Stromal cell of bone marrow (primary cell): ENCODE measurements at places on chromosomes 7 and 10.

DNA sequence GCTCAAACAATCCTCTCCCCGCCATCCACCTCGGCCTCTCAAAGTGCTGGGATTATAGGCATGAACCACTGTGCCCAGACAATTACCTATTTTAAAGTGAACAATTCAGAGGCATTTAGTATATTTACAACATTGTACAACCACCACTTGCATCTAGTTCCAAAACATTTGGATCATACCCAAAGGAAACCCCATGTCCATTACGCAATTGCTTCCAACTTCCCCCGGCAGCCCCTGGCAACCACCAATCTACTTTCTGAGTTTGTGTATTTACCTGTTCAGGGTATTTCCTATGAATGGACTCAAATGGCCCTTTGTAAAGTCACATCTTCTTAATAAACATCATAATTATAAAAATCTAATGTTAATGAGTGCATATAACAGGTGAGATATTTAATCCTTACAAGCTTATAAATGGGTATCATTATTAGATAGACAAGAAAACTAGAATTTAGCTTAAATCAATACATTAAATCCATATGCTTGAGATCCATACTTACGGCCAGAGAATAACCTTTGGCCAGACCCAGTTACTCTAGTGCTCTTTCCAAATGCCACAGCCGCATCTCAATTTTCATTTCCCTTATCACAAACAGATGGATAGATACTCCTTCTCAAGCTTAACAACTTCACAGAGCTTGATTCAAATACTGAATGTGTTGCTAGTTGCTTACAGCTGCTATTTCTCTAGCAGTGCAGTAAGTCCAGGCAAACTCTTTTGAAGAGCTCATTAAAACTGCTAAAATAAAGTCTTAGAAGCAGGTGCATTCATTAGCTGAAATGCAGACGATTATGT is 133.4 kb upstream of the MKLN1 start:
- no peak for DNase-seq

- no peak for DNase-seq
Observed at GRCh38 chr10:128892005-128892404, 575.0 kb upstream of the MGMT start.

DNA sequence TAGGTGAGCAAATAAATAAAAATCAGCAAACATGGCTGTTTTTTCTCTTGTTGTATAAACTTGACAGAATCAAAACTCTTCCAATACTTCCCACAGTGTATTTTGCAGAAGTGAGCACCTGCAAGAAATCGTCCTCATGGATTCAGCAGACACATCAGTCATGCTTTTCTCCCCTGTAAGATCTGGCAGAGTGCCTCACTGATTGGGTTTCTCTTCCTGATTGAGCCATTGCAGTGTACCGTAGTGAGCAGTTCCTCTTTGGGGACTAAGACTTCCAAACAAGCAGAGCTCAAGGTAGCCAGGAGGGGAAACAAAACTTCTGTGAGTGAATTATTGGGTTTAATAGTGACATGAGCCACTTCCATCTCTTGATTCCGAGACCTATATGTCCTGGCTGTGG is 2.2 kb upstream of the CCDC3 start:
- no peak for DNase-seq

- DNase-seq, result no peak
Observed at GRCh38 chr7:55034776-55035175, 16.0 kb downstream of the EGFR start.

DNA sequence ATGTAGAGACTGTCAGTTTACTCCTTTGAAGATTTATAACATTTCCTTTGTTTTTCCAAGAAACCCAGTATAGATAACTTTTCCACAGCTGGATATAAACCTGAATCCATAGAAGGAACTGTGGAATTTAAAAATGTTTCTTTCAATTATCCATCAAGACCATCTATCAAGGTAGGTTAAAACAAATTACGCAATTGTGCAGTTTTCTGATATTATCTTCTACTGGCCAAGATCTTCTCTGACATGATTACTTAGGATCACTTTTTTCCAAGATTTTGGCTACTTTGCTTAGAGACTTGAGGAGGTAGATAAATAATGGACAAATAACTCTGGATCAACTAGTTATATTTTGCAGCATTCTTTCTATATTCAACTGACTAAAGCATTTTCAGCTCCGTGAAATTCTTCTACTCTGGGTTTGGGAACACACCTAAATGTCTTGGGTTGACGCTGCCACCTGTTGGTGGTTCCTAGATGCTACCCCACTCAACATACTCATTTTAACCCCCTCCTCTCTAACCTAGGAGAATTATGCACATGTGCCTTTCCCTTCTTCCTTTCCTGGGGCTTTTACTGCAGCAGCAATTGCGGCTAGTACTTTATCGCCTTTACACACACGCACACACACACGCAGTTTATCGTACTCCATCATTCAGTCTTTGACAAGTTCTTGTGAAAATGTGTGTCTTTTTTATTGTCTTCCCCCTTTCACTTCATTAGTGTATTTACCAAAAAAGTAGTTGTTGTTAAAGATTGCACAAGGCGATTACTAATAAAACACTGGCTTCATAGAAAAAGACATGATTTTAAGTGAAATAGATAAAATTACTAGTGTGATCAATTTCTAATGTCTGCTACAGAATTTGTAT is 32.7 kb downstream of the ABCB5 start:
- peak; percentile 25 for DNase-seq

GRCh38 chr10:48798481-48799254 is 114.0 kb downstream of the WDFY4 start:
- DNase-seq, result no peak

DNA sequence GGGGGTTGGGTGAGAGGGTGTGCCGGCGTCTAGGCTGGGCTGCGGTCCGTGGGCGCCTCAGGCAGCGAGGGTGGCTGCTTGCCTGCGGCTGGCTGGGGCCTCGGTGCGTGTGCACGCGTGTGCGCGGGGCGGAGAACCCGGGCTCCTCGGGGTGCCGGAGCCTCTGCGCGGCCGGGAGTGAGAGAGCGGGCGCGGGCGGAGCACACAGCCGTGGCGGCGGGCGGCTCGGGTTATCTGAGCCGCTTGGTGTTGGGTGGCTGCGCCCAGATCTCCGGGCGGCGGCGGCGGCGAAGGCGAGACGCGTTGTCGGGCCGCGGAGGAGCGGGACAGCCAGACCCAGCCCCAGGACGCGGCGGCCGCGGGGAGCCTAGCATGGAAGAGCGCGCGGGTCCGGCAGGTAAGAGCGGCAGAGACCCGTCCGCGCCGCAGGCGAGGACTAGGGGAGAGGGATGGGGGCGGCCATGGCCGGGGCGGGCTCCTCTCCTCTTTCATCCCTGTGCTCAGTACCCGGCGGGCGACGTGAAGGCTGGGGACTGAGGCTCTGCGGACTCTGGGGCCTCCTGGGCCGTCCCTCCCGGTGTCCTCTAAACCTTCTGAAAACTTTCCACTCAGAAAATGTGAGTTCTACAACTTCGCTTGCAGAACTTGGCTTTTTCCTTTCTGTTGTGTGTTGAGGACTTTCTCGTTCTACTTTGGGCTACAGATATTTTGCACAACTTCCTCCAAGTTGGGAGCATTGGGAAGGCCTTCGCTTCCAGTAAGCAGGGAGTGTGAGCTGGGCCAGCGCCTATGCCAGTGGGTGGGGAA is 9.8 kb upstream of the PAX2 start:
- no peak for DNase-seq

- peak; percentile 60 for DNase-seq
Observed at GRCh38 chr7:56091591-56091990, 1.2 kb downstream of the PHKG1 start.

DNA sequence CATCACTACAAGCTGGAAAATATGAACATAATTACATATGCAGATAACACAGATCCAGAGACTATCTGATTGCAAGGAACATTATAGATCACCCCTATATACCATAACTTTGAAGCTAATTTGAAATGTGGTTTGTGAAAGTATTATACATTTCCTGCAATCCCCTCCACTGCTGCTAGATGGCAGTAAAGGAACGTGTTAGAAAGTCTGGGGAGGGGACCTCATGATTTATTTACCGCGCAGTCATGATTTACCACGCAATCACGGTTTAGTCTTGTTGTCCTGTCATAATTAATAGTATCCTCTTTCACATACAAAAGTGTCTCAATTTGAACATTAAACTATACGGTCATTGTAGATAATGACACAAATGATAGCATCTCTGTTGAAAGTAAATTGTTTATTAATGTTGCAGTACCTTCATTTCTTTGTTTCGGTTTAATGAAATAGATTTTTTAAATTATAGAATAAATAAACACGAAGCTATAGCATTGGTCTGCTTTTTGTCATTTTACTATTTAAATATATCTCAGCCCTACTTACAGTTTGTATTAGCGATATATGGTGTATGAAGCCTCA is 145.3 kb upstream of the PRSS1 start:
- DNase-seq, result no peak

GRCh38 chr10:21511095-21511570 is 14.3 kb downstream of the SKIDA1 start:
- DNase-seq, result no peak

GRCh38 chr10:24998044-24998443 is 17.9 kb downstream of the ENKUR start:
- DNase-seq, result no peak

- no peak for DNase-seq
Observed at GRCh38 chr7:21651697-21652096, 108.9 kb downstream of the DNAH11 start.

DNA sequence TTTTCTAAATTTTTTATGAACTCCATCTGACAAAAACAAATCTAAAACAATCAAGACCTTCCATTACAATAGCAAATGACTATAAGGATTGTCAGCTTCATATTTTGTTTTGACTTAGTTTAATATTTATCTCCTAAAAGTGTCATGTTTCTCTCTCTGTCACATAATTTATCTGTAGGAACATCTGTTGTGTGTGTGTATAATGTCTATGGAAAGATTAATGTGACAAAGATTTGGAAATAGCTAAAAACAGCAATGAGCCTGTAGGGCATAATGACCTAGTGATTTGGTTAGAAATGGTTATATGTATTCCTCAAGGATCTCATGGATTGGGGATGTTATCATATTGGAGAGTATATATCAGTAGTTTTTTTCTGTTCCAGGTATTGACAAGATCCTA is 69.6 kb upstream of the MDFIC start:
- DNase-seq, result no peak

GRCh38 chr10:50623663-50624412 is at the start of gene SGMS1:
Gene SGMS1, minus strand, starts transcription at chr10:50623956. Its CDS starts 279,842 bp downstream, at chr10:50344114.
- DNase-seq, result peak; percentile 72

DNA sequence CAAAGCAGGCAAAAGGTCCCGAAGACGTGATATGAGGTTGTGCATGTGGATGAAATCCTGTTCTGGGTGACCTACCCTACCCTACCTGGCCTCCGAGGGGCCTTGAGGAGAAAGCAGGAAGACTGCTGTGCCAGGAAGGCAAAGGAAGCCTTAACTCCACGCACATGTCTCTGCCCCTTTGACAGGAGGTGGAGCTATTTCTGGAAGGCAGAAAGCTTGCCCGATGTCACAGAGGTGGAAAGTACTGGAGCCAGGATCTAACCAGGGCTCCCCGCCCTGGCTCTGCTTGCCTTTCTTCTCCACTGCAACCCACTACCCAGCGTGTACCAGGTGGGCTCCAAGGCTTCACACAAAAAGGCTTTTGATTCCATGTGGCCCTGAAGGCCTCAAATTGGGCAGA is 66.4 kb upstream of the DDC start:
- DNase-seq, result no peak

DNA sequence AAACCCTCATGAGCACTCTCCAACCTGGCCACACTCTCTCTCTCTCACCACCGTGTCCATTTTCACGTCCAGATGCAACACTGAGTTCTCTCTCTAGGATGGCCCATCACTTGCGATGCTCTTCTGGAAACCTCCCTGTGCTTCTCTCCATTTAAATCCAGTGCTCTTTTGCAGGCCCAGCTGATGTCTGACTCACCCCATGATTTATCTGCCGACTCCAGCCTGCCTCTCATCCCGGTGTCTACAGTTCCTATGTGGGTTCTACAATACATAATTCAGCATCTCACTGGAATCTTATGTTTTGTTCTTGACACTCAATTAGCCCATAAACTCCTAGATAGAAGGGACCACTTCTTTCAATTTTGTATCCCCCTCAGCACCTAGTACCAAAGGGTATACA is 5.0 kb downstream of the TPK1 start:
- no peak for DNase-seq

- DNase-seq, result no peak
Observed at GRCh38 chr10:103839519-103839871, 15.9 kb downstream of the SH3PXD2A start.

GRCh38 chr7:143314127-143314526 is 1.8 kb upstream of the CLCN1 start:
- no peak for DNase-seq

DNA sequence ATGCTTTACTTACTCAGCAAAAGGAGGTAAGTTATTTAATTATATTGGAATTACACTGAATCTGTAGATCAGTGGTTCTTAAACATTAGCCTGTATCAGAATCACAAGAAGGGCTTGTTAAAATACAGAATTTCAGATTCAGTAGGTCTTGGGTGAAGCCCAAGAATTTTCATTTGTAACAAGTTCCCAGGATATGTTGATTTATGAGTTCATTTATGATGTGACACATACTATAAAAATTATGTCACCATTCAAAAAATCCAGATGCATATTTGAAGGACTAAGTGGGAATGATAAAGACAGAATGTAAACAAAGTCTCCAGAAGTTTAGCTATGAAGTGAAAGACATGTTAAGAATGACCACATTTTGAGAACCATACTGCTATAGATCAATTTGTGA is 52.3 kb downstream of the HECTD2 start:
- DNase-seq, result peak; percentile 3

GRCh38 chr7:123635551-123636359 is 19.9 kb upstream of the LMOD2 start:
- no peak for DNase-seq

- DNase-seq, result no peak
Observed at GRCh38 chr7:65915921-65916657, 43.2 kb downstream of the VKORC1L1 start.

- no peak for DNase-seq
Observed at GRCh38 chr10:126034586-126034985, 138.2 kb downstream of the FANK1 start.

- DNase-seq, result no peak
Observed at GRCh38 chr10:45035673-45036072, 35.0 kb downstream of the ZNF22 start.

GRCh38 chr10:83205861-83206260 is 933.4 kb upstream of the GHITM start:
- DNase-seq, result no peak

- no peak for DNase-seq
Observed at GRCh38 chr7:35019179-35019729, 18.0 kb downstream of the DPY19L1 start.

GRCh38 chr7:47502240-47502877 is 79.6 kb downstream of the TNS3 start:
- no peak for DNase-seq

DNA sequence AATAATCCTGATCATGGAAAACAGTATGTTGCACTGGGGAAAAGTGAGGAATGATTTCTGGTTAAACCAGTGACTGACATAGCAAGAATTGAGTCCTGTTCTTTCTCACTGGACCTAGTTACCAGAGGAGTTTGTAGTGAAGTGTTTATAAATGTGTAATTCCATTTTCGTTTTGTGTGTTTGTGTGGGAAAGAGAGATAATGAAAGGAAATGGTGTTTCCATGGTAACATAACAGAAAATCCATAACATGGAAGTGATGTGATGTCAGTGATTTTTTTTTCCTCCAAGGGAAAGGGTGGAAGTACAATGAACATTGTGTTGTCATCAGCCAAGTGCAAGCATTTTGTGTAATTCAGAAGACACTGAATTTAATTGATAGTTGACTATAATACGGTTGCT is 283.9 kb downstream of the PLXDC2 start:
- peak; percentile 42 for DNase-seq

- DNase-seq, result no peak
Observed at GRCh38 chr7:21891291-21891690, 54.4 kb downstream of the CDCA7L start.
